ENCODE measurements at places on chromosomes 16 and 17.

- no peak for DNase-seq
These were observed 23.6 kb upstream of the ATP5MC1 start for GRCh38 chr17:48868916-48869500.

- no peak for DNase-seq
These were observed 69.3 kb downstream of the KCNJ2 start for GRCh38 chr17:70238646-70239045.

DNA sequence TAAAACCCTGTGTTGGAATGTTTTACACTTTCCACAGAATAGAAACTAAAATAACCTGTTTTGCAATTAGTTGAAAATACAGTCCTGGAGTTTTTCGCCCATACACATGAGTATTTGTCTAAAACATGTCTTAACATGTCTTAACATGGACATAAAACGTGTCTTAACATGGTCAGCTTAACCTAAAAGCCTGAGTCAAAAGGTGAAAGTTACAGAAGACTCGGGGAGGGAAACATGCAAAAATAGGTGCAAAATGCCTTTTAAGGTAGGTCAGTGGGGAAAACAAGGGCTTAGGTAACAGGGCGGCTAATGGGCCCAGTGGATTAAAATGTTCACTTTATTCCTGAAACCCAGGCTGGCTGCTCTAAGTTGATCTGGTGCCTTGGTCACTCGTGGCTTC, 56.1 kb upstream of the RBL2 start:
- DNase-seq: no peak

DNA sequence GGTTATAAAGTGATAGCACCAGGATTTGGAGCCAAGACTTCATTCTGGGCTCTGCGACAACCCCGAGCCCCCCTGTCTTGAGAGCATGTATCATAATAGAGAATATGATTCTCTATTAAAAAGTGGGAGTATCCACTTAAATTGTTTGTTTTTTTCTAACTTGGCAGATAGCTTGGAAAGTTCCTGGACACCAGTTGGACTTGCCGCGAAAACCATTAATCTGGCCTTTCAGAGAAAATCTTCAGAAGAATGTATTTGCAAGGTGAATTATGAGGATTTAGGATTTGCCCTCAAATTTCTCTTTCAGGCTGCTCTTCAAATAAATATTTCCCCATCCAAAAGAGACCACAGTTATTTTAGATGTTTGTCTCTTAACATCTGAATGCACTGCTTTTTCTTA, 53.5 kb downstream of the MARCHF10 start:
- DNase-seq: no peak

DNA sequence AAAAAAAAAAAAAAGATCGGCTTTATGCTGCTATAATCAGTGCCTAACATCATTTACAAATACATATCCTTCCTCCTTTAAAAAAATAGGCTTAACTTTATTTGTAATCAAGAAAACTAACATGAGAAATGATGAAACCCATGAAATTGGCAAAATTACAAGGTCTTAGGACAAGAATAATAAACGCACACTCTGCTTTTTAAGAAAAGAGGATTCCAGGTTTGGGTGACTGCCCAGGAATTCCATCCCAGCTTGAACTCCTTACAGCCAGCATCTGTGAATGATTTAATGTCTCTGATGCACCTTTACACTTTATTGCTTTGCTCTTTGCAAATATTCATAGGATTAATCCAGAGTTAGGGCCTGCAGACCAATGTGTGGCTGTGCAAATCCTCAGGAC, 196.0 kb downstream of the CBLN1 start:
- DNase-seq: no peak

Data from cortex of kidney (tissue), 1 donor.